ENCODE measurements at places on chromosomes 4 and X.

GRCh38 chrX:30607155-30607554, 29.6 kb upstream of the TASL start:
- no peak for DNase-seq

DNA sequence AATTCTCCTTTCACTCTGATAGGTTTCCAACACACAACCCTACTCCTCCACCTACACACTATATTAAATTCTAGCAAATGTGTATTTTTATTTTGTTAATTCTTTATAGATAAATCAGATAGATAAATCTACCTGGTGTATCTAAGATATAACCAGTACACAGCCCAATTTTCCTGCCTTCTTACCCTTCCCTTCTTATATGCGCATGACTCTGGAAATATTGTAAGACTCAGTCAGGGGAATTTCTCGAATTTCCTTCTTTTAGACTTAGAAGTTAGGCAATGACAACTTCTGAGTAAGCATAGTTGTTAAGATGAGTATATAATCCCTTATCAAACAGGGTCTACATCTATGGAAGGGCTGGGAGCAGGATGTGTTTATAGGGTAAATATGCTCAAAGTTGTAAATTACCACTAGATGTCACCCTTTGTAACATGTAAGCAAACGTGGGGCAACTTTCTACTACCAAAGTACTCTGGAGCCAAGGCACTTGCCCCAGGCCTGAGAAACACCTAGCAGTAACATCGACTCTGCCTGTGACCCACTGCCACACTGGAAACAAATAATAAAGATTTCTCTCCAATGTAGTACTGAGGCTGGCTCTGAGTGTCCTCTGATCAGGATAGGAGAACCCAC, 444.7 kb downstream of the IQCM start:
- DNase-seq: no peak

DNA sequence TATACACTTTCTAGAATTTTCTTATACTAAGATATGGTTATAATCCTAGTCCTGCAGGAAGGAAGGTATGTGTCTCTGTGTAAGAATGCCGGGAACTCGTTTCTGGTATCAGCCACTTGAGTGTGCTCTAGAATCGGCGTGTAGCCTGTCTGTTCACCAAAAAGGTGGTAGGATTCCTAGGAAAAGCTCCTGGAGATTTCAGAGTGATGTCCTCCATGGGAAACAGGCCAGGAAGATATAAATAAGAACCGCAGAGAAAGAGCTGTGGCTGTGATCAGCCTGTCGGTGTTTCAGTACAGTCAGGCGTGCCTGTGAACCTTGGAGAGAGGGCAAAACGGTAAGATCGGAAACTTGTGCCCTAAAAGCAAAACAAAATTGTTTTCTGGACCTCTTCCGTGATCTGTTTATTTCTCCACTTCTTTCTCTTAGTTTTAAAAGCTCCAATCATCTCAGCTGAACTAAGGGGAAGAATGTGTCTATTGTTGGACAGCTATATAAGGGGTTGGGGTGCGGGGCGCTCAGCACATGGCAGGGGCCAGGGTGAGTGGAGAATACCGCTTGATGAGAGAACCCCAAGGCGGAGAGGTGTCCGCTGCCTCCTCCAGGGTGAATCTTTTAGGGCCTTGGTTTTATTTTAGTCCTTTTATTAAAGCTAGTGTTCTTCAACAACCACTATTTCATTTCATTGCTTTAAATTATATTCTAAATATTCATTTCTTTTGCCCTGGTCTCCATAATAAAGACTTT, 303.8 kb upstream of the TENM3 start:
- no peak for DNase-seq

- DNase-seq: no peak
Observed at GRCh38 chr4:121980643-121981042, 28.8 kb upstream of the TRPC3 start.

GRCh38 chr4:15935504-15936402, 2.8 kb downstream of the FGFBP1 start:
- DNase-seq: no peak

DNA sequence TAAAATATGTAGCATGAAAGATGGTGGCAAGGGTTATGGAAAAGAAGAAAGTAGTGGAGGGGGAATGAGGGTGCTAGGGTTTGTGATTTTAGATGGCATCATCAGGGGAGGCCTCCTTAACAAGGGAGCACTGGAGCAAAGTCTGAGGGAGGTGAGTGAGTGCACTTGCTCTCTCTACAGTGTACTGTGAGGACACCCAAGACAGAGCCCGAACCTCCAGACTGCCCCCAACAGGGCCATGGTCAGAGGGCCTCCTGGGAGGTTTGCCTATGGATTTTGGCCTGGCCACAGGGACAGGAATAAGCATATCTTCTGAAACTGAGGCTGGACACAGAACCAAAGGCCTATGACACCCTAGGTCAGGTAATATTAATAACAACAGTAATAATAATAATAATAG, 21.4 kb upstream of the PJA1 start:
- DNase-seq: no peak

GRCh38 chrX:79162076-79162475, 17.6 kb downstream of the GPR174 start:
- no peak for DNase-seq

DNA sequence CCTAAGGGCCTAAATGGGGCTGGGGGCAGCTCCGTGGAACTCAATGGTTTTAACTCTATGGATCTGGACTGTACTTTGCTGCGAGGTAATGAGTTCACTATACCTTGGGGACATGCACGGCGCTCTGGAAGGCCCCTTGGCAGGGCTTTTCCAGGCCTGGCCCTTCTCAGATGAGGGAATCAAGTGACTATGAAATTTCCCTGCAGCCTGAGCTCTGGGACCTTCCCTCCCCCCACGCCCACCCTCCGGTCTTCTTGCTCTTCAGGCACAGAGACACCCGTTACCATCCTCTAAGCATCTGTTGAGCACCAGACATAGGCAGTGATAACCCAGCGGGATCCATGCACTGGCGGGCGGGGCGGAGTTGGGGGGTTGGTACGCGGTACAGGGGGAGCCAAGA, 109.2 kb downstream of the PSAPL1 start:
- DNase-seq: no peak

GRCh38 chr4:55001538-55001937, 123.9 kb downstream of the KDR start:
- DNase-seq: no peak

GRCh38 chrX:137151403-137151802, 117.6 kb upstream of the GPR101 start:
- DNase-seq: no peak

DNA sequence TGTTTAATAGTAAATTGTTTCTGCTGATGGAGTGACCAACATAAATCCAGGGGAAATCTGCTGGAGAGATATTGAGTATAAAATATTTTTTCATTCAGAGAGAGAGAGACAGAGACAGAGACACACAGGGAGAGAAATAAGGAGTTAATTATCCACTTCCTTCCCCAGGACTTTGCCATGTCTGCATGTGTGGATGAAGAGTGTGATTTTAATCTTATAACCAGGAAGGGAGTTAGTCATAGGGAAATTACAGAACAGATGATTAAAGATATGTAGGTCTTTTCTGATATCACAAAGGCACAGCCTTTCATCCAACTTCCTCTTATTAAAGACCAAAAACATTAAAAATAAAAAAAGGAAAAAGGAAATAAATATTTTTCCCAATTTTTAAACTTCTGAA, 526.3 kb downstream of the SPRY1 start:
- no peak for DNase-seq

DNA sequence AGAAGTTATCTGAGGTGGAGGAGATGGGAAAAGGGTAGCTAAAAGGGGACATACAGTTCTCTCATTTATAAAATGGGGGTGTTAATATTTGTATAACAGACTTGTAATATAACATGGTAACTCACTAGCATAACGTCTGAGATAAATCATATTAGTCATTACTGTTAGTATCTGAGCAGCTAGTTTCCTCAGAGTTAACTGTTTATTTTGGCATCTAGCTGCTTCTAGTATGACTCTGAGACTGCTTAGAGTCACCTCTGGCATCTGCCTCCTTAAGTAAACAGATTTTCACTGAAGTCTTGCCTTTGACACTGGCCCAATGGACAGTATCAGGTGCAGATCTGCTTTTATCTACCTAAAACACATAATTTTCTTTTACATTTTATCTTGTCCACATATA, 58.1 kb downstream of the SLC30A9 start:
- no peak for DNase-seq

GRCh38 chrX:48720577-48721250, 24.2 kb downstream of the SUV39H1 start:
- no peak for DNase-seq

DNA sequence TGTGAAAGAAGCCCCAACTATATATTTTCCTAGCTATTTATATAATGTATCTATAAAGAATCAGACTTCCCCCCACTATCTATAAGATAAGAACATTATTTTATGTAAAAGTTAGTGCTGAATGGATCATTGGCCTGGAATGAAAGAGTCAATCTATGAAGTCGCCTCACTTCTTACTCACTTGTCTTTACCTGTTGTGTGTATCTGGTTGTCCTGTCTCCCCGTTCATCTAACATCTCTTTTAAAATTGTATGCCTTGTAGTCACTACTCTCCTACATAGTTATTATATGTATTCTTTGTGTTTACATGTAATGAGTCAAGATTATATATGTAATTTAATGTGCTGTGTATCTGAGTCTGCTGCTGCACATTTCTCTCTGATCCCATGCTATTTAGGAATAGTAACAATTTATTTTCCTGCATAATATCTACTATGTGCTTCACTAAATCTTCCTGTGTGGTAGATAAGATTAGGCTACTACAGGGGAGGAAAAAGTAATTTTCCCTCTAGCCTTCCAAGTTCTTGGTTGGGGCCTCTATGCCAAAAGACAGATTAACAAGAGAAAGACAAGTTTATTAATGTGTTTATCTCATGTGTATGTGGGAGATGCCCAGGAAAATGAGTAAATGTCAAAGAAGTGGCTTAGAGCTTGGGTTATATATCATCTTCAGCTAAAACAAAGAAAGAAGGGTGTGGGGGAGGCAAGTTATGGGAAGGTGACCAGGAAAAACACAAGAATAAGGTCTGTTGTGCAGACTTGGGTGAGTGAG, 77.6 kb upstream of the FRMPD4 start:
- no peak for DNase-seq

GRCh38 chr4:110190249-110190648, 8.2 kb downstream of the ELOVL6 start:
- DNase-seq: no peak

DNA sequence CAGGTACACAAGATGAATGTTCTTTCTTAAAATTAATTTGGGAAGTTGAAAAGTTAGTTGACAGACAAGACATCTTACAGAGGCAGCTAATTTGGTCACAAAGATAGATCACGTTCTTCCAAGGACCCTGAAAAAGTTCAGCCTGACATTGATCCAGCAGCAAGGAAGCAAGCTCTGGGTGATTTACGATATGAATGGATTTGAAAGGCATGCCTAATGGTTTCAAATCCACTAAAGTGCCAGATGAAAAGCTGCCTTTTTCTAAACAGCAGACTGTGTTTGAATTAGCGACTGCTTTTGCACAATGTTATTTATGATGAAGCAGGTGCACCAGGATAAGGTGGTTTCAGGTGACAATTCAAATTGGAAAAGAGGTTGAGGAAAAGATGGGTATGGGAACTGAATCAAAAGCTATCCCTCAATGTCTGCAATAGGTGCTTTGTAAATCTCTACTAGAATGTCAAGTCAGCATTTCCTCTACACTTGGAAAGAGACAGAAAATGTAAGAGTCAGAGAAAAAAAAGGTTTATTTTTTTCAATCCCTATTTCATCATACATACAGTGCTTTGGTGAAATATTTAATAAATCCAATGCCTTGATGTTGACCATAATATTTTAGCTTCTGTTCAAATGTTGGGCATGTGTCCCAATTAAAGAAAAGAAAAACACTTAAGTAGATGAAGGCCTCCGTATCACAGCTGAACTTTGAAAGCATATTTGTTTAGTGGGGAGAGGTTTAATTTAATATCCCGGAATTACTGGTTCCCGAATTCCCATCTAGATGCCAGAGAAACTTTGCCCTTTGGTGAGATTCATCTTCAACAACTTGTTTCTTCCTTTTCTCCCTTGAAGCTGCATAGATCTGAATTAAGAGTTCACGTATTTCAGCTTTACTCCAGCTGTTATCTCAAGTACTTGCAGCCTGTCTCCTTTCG, 6.0 kb downstream of the RASGEF1B start:
- no peak for DNase-seq

DNA sequence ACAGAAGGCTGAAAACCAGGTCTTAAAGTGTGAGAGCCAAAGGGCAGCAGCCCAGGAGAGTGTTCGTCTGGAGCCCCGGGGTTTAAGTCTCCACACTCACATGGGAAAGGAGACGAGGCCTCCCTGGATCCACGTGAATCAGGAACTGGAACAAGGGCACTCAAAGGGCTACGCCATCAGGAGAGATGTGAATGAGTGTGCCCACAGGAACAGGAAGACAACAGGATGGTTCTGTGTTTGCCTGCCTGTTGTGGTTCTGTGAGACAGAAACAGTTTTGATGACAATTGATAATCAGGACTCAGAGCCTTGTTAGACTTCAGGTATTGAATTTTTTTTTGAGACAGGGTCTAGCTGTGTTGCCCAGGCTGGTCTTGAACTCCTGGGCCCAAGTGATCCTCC, 4.9 kb upstream of the CTBP1 start:
- DNase-seq: no peak

DNA sequence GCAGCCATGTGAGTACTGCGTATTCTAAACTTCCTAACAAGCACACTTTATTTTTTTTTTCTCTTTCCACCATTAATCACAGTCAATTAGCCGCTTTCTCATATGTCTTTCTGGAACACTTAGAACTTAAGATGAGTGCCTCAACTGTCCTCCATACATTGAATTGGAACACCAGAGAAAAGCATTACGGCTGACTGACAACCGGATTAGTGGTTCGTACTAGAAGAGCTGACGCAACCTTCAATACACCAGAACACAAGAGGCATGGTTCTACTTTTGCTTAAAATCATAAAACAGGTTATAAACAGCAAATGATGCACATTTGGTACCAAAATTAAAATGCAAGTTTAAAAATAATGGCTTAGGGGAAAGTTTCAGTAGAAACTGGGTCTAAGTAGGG, 3.3 kb downstream of the TMEM47 start:
- no peak for DNase-seq

DNA sequence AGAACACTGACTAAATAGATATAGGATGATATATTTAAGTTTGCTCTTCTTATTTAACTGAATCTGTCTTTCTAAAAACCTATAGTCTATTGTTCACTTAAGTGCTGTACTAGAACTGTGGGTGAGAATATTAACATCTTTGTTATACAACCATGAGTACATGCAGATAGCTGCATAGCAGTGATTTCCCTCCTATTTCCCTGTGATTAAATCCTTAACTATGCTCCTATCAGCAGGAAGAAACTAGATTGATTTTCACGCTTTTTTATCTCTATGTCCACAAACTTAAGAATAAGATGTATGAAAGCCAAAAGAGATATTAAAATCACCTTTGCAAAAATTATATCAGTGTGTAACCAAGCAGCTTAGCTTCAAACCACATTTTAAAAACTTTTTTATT, 11.3 kb upstream of the UGT2A3 start:
- no peak for DNase-seq

GRCh38 chr4:110009550-110009949, 96.9 kb downstream of the EGF start:
- no peak for DNase-seq

All from stimulated activated CD4-positive, alpha-beta T cell treated with anti-CD3 and anti-CD28 coated beads, Interleukin-4, amount 100 ng/mL, for 4 hours (primary cell).